ENCODE measurements at places on chromosomes 13 and 19.
A peak's percentile ranks its signal among the peaks of the same experiment; 100 is the strongest.

DNA sequence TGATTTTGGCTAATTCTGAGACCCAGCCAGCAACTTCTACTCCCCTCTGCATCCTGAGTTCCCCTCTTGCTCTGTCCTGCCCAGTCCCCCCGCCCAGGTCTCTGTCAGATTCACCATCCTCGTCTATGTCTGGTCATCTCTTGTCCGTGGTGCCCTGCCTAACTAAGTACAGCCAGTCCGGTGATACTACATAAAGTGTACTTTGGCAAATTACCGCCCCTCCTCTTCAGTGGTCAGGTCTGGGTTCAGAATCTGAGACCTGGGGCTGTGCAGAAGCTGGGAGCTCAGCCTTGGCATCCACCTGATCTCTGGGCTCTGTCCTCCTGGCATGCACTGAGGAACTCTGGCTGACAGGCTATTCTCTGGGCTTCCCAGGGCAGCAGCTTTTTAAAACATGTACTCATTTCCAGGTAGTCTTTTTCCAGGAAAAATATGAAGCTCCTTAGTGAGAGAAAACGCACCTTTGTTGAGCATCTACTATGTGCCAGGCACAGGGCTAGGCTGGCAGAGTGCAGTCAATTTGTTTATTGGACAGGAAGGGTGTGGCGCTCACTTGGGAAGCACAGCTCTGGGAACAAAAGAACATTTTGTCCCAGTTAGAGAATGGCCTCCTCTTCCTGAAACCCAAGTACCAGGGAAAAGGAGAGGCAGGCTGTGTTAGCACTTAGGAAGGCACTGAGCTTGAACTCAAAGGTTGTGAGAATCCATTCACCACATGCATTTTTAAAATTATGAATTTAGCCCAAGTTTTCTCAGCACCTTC is 88.9 kb downstream of the TSHZ3 start:
- no peak for DNase-seq

GRCh38 chr13:30107121-30107520 is 200.2 kb downstream of the KATNAL1 start:
- DNase-seq = no peak

DNA sequence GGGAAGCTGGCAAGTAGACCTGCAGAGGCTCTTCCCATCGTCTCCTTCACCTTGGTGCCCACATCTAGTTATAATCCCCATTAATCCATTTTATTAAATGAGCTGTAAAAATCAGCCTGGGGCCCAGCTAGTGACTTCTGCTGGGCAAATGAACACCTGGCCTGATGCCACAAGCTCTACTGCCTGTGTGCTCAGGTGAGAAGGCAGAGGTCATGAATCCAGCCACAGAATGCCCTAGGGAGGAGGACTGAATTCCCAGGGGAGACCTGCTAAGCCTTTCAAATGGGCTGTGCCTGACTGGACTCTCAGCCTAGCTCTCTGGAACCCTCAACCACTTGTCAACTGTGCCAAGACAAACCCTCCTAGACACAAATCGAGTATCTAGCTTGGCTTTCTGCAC is 74.0 kb downstream of the PDS5B start:
- no peak for DNase-seq

DNA sequence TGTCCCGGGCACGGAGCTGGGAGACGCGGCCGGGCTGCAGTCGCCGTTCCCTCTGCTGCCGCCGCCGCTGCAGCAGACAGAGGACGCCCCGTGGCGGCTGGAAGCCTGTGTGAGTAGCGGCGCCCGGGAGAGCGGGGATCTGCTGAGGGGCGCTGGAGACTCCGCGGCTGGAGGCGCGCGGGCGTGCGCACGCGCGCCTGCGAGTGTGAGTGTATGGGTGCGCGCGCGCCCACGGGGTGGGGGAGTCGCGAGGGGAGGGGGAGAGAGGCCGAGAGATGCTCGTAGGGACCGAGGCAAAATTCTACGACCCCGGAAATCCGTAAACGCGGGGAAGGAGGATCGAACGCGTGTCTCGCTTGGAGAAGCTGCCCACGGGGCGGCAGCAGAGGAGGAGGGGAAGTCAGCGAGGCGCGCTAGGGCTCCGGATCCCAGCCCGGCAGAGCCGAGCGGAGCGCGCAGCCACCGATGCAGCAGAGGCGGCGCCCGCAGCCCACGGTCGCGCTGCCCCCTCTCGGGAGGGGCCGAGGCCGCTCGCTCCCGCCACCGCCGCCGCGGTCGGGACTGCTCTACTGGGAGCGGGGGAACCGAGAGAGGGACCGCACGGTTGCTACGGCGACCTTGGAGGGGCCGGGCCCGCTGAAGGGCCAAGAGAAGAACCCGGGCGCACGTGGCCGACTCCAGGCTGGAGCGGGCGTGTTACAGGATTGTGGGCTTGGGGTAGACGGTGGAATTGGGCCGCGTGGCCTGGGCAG is at the start of gene ENOX1:
ENOX1 (minus strand) TSS at position 207 of the 752 bp plus-strand sequence.
- peak; percentile 12 for DNase-seq

DNA sequence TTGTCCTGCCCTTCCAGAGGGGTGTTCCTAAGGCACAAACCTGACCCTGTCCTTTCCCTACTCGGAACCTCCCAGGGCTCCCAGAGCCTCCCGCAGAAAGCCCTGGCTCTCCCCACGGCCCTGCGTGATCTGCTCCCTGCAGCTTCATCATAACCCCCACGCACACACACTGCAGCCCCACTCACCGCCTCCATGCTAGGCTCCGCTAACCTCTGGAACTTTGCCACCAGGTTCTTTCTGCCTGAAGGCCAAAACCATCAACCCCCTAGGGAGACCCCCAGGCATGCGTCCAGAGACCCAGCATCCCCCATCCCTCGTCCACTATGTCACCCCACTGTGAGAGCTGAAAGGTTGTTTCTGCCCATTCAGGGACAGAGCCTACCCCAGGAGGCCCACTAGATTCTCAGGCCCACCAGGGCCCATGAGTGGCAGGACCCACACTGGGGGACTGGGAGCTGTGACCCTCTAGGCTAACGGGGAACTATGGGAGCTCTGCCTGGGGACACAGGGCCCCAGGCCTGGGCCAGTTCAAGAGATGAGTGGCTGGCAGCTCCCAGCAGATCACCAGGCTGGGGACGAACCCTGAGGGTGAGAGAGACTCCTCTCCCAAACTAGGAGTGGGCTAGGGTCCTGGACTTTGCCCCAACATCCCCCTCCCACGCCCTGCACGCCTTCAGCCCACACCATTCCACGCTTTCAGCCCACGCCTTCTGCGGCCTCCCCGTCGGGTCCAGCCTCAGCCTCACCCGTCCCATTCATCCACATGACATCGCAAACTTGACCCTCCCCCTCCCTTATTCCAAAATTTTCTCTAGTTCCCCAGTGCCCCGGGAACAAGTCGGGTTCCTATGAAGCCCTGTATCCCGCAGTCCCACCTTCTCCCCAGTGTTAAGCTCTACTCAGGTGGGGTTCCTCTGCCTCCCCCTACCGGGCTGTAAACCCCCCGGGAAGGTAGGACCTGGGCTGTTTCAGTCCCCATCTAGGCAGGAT is 33.2 kb upstream of the PNMA8B start:
- no peak for DNase-seq

GRCh38 chr19:23283925-23284324 is 33.7 kb upstream of the ZNF724 start:
- DNase-seq = peak; percentile 73

DNA sequence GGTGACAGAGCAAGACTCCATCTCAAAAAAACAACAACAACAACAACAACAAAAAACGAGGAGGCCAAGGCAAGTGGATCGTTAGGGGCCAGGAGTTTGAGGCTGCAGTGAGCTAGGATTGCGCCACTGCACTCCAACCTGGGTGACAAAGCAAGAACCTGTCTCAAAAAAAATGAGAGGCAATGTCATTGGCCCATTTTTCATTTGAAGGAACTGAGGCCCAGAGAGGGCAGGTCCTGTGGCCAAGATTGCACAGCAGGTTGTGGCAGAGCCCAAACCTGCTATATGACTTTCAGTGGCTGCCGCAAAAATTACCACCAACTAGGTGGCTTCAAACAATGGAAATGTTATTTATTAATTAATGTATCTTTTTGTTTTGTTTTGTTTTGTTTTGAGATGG is 5.5 kb downstream of the PIK3R2 start:
- DNase-seq = no peak

- DNase-seq = no peak
These were observed 188.3 kb downstream of the KLF12 start for GRCh38 chr13:73945871-73946270.

DNA sequence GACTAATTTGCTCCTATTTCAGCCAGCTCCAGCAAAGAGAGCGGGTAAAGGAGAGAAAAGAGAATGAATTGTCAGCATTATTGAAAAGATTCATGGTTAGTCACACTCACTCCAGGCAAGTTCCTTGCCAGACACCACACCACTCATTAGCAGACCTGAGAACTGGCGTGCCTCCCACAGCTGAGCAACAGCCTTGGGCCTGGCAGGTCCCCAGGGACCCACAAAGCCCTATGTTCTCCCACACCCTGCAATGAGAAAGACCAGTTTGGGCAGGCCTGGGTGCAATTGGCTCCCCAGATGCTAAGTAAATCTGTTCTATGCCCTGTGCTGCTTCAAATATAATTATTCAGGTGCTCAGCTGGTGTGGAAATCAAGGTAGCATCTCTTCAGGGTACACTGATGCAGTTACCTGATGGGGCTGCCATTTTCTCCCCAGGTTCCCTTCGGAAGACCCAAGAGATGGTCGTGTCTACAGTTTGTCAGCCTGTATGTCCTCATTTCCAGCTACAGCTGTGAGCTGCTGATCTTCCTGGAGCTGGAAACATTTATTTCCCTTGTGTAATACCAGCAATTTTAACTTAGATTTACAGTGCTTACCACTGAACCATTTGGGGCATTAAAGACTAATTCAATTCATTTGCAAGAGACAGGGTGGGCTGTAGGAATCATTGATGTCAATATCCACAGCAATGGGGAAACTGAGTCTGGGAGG is 405.0 kb downstream of the COG6 start:
- DNase-seq = no peak

DNA sequence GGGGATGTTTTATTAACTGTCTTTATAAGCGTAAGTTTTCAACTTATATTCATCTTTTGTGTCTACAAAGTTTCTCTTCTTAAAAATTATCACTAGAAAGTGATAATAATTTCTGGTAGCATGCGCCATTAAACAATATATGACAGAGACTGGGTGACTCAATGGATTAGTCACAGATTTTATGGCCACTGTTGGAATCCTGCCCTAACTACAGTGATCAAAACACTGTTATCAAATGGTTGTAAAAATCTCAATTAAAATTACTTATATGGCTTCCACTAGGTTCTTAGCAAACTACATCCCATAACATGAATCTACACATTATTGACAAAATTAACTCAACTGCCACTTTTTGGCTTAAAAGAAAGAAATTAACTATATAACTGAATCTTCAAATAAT is 350.0 kb downstream of the DACH1 start:
- DNase-seq = no peak

DNA sequence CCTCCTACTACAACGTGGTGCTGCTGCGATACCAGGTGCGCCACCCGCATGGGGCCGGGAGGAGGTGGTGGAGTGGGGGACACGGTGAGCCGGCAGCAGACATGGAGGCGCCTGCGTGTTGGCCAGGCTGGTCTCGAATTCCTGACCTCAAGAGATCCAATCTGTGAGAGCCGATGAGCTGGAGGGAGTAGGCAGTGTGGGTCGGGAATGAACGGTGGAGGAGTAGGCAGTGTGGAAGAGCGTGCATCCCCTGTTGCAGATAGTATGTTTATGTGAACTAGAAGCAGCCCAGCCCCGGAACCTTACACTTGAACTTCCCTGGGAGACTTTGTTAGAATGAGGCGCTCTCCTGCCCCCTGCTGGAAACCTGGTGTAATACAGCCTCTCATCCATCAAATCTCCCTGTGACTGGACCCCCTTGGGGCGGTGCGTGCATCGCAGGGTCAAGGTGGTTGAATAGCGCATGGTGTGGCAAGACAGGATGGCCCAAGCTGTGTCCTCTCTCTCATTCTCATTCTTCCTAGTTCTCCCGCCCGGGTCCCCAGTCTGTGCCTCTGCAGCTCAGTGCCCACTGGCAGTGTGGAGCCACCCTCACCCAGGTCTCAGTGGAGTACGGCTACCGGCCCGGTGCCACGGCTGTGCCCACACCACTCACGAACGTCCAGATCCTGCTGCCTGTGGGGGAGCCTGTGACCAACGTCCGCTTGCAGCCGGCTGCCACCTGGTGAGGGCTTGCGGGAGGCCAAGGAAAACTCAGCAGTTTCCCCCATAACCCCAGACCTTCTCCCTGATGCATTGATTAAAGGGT is 10.5 kb upstream of the B3GNT3 start:
- DNase-seq = peak; percentile 75

- no peak for DNase-seq
These were observed 916.6 kb downstream of the DIAPH3 start for GRCh38 chr13:59247171-59247570.

DNA sequence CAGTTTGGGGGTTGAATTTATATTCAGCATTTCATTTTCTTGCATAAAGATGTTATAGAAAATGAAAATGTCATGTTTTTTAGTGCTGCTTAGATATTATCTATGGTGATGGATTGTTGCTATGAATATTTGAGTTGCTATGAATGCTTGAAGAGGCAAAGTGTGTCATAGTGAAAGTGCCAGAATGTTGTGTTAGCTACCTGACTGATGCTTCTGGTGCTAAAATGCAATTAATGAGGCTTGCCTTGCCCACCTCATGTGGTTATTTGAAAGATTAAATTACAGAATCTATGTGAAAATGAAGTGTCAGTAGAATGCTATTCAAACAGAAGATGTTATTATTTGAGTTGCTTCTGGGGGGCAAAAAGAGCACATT is 62.7 kb upstream of the MYCBP2 start:
- DNase-seq = no peak

- DNase-seq = peak; percentile 79
These were observed 5.6 kb downstream of the UHRF1 start for GRCh38 chr19:4914736-4915501.

DNA sequence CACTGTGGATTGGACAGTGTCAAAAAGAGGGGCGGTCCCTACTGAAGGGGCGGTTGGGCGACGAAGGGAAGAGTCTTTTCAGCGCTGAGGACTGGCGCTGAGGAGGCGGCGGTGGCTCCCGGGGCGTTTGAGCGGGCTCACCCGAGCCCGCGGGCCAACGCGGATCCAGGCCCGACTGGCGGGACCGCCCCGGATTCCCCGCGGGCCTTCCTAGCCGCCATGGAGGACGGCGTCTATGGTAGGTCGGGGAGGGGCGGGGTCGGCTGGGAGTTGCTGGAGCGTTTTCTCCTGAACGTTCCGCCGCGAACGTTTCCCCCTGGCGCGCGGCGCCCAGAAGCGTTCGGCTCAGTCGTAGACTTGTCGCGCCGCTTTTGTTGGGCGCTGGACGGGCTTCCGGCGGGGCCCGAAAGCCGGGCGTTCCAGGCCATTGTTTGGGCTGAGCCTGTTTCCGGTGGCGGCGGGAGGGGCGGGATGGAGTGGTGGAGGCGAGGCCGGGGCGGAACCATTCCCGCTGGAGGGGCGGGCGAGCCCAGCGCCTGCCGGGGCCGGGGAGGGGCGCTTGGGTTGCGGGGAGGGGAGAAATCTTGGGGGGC is at the start of gene CYTH2:
CYTH2 (plus strand) TSS at position 81 of the 593 bp plus-strand sequence; CDS start at position 220, 139 bp downstream.
- DNase-seq = peak; percentile 79

DNA sequence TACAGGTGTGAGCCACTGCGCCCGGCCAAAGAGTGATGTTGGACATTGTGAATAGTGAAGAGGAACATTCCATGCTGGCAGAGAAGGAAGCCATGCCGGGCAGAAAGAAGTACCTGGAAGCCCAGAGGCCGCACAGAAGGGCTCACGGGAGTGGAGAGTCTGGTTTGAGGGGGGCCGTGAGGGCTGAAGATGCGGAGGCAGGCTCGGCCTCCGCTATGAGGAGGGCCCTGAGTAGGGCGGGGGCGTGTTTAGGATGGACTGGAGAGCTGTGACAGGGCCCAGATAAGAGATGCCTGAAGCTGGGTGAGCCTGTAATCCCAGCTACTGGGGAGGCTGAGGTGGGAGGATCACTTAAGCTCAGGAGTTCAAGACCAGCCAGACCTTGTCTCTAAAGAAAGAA is 1.6 kb downstream of the JOSD2 start:
- DNase-seq = no peak

GRCh38 chr19:4098493-4098892 is 25.4 kb downstream of the MAP2K2 start:
- no peak for DNase-seq
